GM13976 (cell line): ENCODE measurements at places on chromosomes 2 and 18.

- peak; percentile 96 for DNase-seq
Observed at GRCh38 chr2:26764078-26764887, at the start of gene SLC35F6. Gene SLC35F6 (plus strand): TSS chr2:26764284. CDS start chr2:26764350, 66 bp downstream.

DNA sequence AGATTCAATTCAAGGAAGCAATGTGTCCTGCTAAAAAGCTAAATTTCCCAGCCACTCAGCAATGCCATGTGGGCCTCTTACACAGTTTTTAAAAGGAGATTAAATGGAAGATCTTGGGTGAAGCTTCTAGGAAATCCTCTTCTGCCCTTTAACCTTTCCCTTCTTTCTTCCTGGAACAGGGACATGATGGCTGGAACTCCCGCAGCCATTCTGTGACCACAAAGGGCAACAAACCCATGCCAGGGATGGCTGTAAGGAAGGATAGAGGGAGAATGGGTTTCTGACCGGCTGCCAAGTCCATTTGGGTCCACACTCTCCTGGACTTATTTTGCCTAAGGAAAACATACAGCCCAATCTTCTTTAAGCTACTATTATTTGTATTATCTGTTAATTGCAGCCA, 52.6 kb upstream of the ASAP2 start:
- no peak for DNase-seq

DNA sequence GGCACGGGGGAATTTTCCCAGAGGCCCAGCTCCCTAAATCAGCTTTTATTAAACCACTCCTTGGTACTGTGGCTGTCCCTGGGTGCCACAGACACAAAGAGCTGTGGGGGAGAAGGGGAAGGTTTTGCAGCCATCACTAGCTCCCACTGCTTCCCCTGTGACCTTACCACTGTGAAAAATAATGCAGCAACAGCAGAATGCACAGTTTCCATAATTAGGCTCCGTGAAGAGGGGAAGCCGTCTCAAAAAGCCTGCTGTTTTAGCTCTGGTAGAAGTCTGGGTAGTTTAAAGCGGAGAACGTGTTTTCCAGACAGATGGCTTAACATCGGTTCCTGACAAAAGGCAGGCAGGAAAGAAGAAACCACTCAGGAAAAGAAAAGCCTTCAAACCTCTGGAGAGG, 27.5 kb upstream of the CAB39 start:
- DNase-seq: no peak

DNA sequence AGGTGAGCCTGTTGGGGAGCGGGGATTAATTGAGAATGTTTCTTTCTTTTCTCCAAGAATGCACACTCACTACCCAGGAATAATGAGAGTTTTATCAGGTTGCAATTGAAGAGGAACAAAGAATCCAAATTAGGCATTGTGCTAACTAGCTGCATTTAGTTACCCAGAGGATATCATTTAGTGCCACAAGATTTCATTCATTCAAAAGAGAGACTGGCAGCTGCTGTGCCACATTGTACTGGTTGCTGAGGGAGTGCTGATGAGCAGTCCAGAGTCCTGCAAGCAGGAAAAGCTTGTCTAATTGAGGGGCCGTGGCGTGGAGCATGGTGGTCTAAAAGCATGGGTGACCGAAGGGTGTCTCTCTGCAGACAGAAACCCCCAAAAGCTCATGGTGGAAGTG, 97.6 kb downstream of the CTAGE1 start:
- no peak for DNase-seq

- peak; percentile 72 for DNase-seq
Observed at GRCh38 chr2:70995426-70995729, 705 bp upstream of the TEX261 start.

DNA sequence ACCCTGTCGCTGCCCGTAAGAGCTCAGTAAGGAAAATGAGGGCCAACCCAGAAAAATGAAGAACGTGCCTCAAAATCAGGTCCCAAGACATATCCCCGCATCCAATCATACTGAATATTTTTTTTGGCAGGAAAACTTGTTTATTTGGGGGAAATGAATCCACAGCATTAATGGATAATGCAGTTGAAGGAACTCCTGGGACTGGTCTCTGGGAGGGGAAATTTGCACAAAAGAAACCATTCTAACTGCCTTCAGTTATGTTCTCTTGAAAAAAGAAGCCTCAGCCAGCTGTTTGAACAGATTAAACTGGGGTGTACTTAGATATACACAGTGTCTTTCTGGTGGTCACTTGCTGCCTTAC, 61.3 kb downstream of the SPRED2 start:
- no peak for DNase-seq

- DNase-seq: no peak
Observed at GRCh38 chr18:34694591-34695165, 15.4 kb upstream of the DTNA start.

GRCh38 chr2:72840066-72840465, 14.2 kb upstream of the EXOC6B start:
- no peak for DNase-seq

GRCh38 chr2:11563784-11564666, 30.2 kb downstream of the GREB1 start:
- DNase-seq: no peak

DNA sequence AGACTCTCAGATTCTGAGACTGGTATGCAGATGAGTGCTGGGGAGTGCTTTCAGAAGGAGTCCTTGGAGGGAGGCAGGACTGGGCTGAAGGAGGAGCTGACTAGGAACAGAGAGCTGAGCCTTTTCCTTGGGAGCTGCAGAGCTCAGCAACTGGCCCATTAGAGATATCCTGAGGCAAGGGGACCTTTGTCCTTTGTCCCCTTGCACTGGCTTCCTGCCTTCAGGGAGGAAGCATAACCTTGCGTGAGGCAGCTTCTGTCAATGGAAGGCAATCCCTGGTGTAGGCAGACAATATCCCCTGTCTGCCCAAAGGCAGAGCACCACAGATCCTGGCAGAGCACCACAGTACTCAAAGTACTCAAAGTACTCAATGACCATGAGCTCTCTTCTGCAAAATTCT, 375.3 kb downstream of the HRH4 start:
- no peak for DNase-seq

DNA sequence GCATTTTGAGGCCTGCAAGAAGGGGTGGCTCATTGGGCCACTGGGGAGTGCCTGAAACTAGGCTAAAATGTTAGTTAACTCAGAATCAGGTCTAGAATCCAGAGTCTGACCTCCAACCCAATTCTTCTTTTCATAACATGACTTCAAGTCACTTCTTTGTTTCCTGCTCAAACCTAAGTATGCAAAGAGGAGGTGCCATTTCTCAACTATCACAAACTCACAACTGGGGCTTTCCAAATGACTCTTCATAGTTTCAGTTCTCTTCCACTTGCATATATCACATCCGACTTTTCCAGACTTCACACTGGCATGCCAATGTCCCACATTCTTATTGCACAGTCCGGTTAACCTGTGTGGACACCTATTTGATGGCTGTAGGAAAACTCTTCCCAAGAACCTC, 211.6 kb downstream of the TCF4 start:
- DNase-seq: peak; percentile 42

- peak; percentile 92 for DNase-seq
Observed at GRCh38 chr18:6414118-6414722, 491 bp downstream of the L3MBTL4 start.

- DNase-seq: no peak
Observed at GRCh38 chr2:168322325-168323007, 75.1 kb upstream of the STK39 start.

GRCh38 chr18:12046046-12046750, 47.4 kb upstream of the ANKRD62 start:
- no peak for DNase-seq

DNA sequence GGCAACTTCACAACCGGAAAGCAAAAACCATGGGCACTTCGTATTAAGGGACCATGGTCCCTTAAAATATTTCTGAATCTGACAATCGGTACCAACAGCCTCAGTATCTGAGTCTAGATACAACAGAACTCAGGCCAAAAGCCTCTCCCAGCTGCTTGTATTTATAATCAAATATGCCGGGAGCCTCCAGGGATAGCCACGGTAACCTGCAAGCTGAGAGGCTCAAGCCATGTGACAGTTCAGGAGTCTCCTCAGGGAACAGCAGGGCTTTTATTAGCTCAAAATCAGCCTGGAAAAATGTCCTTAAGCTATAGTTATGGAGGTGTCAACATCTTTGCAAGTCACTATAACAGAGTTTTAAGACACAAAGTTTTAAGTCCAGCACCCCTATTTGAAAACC, 352.8 kb upstream of the GYPC start:
- no peak for DNase-seq

- peak; percentile 5 for DNase-seq
Observed at GRCh38 chr2:147327613-147328012, 517.2 kb upstream of the ACVR2A start.

DNA sequence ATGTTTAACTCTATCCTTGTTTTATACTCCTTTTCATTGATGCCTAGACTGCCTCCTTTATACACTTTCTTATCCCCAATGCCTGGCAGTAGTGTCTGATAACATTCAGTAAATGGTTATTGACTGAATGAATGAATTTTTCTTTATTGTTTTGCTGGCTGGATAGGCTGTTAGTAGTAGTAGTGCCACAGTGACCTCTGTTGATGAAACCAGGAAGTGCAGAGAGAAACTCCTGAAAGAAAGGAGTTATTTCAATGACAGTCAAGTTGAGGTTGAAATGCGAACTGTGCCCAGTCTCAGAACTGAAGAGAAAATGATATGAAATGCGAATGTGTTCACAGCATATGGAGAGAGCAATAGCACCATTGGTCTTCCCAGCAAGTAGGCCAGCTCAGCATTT, 26.8 kb upstream of the SLC9A2 start:
- DNase-seq: no peak

DNA sequence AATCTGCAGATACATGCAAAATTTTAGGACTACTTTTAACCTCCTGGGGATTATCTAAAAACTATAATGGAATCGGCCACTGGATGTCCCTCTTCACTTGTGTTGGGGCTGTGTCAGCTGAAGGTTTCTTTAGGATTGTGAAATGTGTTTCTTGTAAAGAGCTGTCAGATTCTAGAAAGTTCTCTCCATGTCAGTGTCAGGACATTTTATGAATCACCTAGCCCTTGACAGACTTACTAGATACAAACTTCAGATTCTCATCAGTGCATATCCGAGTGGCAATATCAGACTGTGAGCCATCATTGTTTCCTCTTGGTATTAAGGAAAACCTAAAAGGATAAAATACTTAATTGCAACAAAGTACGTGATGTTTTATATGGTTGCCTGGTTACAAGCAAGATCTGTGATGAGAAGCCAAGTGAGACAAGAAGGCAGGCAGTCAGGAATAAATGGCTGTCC, 107.3 kb downstream of the CPS1 start:
- no peak for DNase-seq

GRCh38 chr2:207944979-207945600, 80.2 kb downstream of the PLEKHM3 start:
- no peak for DNase-seq
